C1 segment of cervical spinal cord (tissue), 14 donors: ENCODE measurements at places on chromosomes 7 and 10.

DNA sequence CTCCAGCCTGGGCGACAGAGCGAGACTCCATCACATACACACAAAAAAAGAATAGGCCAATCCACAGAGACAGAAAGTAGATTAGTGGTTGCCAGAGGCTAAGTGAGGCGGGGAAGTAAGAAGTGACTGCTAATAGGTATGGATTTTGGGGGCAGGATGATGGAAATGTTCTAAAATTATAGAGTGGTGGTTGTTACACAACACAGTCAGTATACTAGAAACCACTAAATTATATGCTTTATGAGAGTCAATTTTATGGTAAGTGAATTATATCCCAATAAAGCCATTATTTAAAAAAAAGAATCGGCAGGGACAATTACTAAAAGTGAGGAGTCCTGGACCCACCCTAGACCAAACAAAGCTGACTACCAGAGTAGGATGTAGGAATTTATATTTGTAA is 24.3 kb downstream of the DENND2A start:
- no peak for DNase-seq

DNA sequence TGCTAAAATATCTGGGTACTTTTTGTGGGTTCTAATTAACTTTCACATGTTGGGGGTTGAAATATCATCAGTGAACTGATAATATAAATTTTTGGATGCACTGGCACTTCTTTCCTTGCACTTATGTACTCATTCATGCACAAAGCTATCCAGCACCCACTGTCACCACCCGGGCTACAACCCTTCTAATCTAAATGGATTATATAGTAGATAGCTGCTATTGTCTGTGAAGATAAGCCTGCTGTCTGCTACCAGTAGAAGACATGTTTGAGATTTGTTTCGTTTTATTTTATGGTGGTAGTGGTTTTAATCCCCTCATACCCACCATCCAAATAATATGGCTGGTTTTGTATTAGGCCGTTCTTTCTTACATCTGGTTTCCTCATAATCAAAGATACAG is 353.5 kb upstream of the LRGUK start:
- no peak for DNase-seq

- no peak for DNase-seq
These were observed 8.9 kb downstream of the FLNC start for GRCh38 chr7:128838981-128839731.

- no peak for DNase-seq
These were observed 74.6 kb downstream of the VCL start for GRCh38 chr10:74072503-74072902.

DNA sequence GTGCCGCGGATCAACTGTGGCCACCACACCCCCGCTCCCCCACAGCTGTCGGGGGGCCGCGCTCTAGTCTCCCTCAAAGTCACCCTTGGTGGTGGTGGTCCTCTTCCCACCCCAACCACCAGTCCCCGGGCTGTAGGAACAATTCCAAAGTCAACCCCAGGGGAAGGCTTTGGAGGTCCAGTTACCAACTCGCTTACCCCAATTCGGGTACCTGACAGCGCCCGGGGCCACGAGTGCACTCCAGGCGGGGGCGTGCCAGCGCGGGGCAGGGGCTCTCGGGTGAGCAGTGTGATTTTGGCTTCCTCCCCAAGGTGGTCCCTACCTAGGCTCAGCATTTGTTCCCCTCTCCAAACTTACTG is 584 bp upstream of the ZMIZ1 start:
- no peak for DNase-seq

GRCh38 chr7:153322991-153323390 is 563.4 kb downstream of the ACTR3B start:
- DNase-seq = no peak

DNA sequence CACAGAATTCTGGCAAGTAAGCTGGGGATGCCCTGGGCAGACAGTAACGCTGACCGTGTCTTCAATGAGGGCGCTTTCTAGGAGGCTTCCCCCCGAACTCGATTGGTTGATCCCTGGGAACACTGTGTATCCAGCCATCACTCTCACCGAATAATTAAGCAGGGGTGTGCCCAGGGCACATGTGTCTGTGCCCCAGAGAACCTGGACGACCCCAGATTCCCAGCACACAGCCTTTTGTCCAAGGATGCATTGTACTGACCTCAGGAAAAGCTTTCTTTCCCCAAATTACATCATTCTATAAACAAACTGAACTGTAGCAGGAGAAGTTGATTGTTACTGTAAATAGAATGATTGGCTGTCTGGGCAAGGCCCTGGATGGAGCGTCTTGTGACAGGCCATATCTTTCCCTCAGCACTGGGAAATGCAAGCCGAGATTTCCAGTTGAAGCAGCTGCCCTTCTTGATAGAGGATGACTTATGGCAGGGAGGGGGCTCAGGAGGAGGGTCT is 6.6 kb upstream of the DEPP1 start:
- DNase-seq = no peak

GRCh38 chr7:101823096-101823495 is 5.7 kb downstream of the CUX1 start:
- DNase-seq = no peak

GRCh38 chr7:159025161-159025779 is 119.4 kb downstream of the VIPR2 start:
- DNase-seq = no peak
